ENCODE measurements at places on chromosomes 5 and 9.

DNA sequence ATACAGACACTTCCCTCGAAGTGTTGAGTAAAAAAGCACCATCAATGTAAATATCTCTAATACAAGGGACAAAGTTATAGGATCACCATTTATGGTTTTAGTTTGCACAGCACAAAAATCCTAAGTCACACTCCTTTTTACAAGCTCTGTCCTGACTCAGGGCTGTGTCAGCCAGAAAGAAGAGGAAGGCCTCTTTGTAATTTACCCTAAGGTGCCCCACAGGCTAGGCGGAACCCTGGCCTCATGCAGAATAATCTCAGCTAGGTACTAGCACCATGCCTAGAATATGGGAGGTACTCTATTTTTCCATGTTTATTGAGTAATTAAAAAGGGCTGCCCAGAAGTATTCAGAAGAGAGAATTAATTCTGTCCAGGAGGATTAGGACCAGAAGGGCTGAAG, 36.9 kb downstream of the HAVCR1 start:
- no peak for DNase-seq

DNA sequence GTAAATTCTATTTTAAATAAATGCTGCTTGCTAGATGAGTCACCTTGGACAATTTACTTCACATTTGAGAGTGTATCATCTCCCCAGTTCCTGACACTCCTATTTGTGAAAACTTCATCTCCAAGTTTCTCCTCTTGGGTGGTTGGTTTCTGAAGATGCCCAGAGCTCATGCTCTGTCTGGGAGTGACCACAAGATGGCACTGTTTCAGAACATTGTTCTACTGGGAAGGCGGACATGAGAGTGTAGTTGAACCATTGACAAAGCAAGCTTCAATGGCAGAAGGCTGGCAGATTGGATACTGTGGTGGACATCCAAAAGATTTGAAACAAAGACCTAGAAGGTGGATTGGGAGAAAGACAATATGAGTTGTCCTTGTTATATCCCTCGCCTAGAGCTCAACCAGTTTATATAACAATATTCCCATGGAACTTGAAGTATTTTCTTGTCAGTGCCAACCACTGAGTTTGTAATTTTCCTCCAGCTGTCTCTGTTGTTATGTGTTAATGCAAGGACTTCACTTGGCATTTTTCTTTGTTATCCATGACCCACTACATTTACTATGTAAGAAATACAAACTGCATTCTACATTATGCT, 234.3 kb upstream of the ANKH start:
- DNase-seq = no peak

GRCh38 chr5:33837301-33837700, 54.5 kb downstream of the ADAMTS12 start:
- DNase-seq = no peak

GRCh38 chr9:100082782-100083181, 16.0 kb downstream of the ERP44 start:
- DNase-seq = no peak

DNA sequence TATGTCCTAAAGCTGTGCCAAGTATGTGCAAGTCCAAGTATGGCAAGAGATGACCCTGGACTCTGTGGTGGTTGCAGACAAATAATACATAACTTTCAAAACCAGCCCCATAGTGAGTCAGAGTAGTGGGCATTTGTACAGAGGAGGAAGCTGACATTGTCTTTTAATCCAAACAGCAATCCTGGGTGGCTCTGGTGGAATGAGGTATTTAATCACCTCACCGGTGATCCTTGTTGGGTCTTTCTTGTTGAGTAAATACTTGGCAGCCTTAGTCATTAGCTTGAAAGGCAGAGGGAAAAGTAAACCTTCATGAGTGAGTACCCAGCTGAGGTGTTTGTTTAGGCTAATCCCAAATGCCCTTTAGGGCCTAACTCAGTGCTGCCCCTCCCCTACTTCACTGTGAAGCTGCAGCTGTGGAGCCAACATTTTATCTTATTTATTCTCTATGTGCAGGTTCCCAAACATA, 148.7 kb upstream of the SLC12A2 start:
- no peak for DNase-seq

- DNase-seq = no peak
Measured at GRCh38 chr9:135565141-135565628, 3.6 kb downstream of the PAEP start.

- no peak for DNase-seq
Measured at GRCh38 chr5:1568201-1568979, 44.6 kb upstream of the LPCAT1 start.

DNA sequence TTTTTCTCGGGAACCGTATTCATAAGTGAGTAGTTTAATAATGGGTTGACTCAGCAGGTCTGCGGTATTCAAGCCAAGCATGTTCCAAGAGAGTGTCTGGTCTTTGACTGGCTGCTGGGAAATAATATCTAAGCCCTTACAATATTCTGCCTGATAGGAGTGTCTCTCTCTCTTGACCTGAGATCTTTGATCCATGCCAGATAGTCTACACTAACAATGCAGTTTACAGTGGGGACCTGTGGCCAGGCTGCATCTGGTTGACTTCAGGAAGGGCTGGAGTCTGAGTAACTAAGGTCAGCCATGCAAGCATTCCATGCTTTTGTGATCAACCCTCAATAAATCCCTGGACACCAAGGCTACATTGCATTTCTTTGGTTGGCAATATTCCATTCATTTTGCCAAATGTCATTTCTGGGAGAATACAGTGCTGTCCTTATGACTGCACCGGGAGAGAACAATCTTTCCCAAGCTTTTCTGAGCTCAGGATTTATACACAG, 195.5 kb downstream of the SEMA5A start:
- DNase-seq = no peak

DNA sequence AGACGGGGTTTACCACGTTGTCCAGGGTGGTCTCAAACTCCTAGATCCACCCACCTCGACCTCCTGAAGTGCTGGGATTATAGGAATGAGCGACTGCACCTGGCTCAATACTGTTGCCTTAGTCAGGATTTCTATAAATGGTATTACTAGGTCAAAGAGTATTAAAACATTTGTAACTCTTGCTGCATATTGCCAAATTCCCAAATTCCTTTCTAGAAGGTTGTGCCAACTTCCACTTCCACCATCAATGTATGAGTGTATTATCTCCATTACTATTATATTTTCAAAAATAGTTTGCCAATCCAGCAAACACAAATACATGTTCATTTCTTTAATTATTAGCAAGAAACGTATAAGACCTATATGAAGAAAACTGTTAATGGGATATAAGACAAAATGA, 10.6 kb downstream of the PTGR1 start:
- no peak for DNase-seq

GRCh38 chr5:132069561-132069960, 4.0 kb upstream of the CSF2 start:
- no peak for DNase-seq

DNA sequence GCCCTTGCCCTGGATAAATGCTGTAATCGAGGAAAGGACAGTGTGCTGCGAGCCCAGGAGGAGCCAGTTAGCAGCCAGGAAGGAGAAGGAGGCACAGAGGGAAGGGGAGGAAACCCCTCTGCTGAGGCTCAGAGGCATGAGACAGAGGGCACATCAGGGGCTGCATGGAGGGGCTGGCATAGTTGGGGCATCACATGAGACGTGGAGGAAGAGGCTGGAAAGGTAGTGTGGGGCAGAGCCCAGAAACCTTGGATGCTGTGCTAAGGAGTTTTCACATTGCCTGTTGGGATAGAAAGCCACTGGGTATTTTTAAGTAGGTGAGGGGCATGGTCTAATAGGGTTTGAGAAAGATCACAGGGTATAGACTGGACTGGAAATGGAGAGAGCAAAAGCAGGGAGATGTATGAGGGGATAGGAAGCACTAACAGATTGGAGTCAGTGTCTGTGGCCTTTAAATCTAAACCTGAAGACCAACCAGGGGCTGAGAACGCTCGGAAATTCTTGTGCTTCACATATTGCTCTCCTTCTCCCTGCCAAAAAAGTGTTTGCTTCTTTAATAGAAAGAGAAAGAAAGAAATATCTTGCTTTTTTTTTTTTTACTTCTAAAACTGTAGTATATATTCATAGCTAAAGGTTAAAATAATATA, 33.0 kb upstream of the ANGPTL2 start:
- DNase-seq = no peak

DNA sequence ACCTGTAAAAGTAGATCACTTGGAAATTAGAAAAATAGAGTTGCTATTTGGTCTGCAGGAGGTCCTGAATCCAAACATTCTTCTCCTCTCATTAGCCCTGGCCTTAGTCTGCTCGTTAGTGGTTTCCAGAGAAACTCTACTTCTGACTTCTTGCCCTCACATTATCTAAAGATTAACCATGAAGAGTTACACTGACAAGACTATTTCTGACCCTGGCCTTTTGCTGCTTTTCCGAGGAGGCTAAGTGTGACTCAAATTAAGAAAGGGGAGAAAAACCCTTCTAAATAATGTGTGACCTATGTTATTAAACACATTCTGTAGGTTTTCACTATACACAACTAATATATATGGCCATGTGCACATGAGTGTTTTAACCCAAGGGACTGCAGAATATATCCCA, 302.4 kb downstream of the RAB3C start:
- DNase-seq = no peak

DNA sequence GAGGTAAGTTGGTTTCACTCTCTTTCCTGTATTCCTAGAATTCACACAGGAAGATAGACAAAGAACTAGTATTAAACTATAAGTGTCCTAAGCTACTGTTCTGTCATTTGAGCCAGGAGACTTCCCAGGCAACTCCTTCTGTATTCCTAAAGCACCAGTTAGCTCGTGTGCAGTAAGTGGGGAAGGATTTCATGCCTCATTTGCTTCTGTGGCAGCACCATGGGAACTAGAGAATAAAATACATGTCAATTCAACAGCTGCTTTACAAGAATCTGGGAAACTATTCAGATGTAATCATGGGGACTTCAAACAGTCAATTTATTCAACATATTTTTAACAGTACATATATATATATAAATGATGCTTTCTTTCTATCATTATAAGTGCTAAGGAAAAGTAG, 762.3 kb downstream of the PRELID2 start:
- DNase-seq = no peak

- no peak for DNase-seq
Measured at GRCh38 chr5:36423578-36424307, 122.0 kb upstream of the RANBP3L start.

DNA sequence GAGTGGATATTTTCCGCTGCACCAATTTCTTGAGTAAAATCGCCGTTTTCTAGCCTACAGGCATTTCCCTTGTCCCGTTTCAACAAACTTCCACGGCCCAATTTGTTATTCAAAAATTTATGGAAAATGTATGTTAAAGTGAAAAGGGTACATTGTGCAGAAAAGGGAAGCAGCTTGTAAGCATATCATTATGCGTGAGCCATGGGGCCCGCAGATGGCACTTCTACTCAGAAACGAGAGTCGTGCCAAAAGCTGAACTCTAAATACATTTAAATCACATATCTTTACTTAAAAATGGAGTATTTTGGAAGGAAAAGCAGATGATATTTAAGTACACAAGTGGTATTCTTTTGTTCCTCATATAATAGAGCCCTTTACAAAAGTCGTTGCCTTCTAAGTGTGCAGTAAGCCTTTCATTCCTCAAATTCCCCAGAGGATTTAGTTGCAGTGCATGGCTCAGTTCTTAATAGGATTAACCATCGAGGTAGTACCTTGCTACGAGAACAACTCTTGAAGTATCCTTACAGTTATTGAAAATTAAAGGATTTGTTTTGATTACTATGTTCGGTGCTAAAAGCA, 1227.2 kb upstream of the WWC1 start:
- DNase-seq = no peak

DNA sequence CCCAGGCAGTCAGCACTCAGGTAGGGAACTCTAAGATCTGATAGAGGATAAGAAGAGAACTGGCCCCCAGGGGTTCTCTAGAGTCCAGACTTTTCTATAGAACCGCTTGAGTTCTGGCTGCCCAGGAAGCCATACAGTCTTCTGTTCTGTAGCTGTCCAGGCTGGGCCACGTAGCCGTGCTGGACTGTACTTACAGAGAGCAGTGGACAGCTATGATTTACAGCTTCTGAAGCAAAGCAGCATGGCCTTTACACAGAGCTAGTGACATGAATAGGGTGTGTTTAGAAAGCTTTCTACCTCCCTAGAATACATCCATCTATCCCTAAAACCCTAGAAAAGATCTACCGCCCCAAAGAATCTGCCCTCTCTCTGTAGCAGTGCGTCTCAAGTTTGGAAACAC, 57.2 kb downstream of the ACO1 start:
- DNase-seq = no peak

DNA sequence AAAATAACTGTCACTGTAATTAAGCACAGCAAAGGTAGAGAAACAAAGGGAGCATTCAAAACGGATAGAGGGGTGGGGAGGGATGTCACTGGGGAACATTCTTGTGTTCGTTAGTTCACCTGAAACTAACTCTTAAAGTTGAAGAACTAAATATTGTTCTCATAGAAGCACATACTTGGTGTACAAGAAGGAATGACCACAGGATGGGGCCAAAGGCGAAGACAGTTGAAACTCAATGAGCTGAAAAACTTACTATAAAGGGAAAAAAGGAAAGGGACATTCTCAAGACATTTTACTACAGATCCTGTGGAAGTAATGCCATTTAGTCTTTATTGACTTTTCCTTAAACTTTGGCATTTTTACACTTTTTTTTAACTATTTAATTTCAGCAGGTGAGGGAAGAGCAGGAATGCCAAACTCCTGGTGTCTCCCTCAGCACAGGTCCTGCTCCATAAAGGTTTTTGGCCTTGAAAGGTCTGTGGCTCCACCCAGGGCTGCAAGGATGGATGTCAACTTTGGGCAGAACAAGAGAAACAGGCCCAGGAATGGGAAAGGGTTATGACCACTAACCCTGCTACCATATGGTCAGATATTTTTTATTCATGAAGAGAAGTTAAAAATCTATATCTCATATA, 197.6 kb upstream of the RASA1 start:
- no peak for DNase-seq

DNA sequence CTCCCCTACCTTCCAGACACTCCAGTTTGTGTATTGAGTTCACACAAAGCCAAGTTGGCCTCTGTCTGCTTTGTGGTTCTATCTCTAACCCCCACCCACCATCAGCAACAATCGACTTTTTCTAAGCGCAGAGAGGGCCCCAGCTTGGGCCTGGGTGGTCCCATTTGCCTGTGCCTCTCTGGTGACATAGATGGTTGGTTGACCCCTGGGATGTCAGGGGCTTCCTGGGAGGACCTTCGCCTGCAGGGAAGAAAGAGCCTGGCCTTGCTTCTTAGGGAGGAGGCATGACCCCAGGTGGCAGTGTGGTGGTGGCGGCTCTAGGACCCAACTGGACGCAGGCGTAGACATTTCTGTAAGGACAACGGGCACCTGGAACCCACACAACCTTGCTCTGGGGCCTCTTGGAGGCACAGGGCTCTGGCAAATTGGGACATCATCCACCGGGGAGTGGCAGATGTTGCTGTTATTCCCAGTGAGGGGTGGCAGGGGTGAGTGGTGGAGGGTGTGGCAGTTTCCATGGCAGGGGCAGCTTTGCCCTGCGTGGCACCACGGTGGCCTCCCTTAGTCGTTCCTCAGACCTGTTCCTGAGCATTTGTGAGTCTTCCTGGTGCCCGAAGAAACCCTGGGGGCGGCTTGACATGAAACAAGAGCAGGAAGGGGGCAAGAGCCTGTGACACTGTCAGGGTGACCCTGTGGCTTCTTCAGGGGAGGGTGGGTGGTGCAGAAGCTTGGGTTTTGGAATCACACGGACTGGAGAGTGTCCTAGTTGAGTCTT, 171.0 kb upstream of the IER5L start:
- DNase-seq = no peak

- no peak for DNase-seq
Measured at GRCh38 chr5:117999939-118000549, 988.3 kb downstream of the DTWD2 start.

GRCh38 chr5:164170814-164171213, 665.4 kb downstream of the MAT2B start:
- DNase-seq = no peak

- no peak for DNase-seq
Measured at GRCh38 chr5:155128786-155129512, 115.4 kb downstream of the KIF4B start.

GRCh38 chr5:510521-510920, 13.7 kb downstream of the SLC9A3 start:
- DNase-seq = no peak

Data from GOT3 (cell line).